Activated CD4-positive, alpha-beta T cell treated with anti-CD3 and anti-CD28 coated beads, Interleukin-2, amount 50 U/mL, for 1 hour (primary cell): ENCODE measurements at places on chromosomes 7 and 10.

- no peak for DNase-seq
These were observed 240.4 kb upstream of the CELF2 start for GRCh38 chr10:10777279-10777678.

GRCh38 chr10:107492389-107492788, 327.9 kb upstream of the SORCS1 start:
- DNase-seq = no peak

DNA sequence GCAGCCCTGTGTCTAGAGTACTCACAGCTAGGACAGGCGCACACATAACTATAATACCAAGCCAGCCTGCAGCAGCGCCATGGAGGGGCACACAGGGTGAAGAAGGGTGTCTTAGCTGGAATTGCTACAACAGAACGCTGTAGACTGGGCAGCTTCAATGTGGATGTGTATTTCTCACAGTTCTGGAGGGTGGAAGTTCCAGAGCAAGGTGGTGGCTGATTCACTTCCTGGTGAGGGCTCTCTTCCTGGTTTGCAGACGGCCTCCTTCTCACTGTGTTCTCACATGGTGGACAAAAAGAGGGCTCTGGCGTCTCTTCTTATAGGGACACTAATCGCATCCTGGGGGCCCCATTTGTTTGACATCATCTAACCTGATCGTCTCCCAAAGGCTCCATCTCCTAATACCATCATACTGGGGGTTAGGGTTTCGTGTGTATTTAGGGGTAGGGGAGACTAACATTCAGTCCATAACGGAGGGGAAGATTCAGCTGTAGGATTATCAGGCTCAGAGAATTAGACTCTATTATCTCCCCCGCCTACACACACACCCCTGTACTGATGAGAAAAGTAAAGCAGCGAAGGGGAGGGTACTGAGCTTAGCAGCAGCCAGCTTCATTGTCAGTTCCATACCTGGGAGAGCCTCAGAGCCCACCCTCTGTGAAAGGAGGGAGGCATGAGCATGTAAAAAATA, 289.1 kb downstream of the CCDC3 start:
- DNase-seq = no peak

- DNase-seq = no peak
These were observed 49.9 kb downstream of the PTEN start for GRCh38 chr10:87913156-87913921.

DNA sequence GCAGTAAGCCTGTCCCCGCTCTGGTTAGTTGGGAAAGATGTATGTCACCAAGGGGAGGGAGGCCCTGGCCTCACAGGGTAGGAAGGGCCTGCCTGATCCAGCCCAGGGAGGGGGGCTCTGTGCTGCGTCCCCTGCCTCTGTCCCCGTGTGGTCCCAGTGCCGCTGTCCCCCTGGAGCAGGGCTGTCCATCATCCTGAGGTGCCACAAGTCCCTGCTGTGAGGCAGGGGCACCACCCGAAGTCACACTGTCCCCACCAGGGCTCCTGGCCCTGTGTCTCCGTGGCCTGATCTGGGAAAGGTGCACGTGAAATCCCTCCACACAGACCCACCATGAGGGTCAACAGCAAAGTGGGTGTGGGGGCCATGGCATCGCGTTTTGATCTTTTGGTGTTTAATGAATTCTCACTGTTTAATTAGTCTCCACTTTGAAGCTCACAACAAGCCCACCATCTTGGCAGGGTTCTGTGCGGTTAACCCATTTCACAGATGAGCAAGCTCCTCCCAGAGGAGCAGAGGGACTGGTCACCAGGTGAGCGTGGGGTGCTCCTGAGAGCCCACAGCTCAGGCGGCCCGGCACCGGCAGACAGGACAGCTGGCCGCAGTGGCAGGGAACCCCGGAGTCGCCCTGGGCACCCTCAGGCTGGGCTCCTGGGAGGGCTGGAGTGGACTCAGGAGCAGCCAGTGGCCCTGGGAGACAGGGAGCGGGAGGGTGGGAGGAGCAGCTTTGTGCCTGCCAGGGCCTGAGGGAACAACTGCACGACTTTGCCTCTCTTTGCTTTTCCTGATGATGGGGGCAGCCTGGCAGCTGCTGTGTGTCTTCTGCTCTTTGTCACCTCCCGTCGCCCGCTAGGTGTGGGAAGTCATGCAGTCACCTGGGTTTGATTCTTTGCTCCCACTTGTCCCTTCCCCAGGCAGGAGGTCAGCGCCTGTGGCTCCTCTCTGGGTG, 12.0 kb upstream of the CRYGN start:
- DNase-seq = no peak

DNA sequence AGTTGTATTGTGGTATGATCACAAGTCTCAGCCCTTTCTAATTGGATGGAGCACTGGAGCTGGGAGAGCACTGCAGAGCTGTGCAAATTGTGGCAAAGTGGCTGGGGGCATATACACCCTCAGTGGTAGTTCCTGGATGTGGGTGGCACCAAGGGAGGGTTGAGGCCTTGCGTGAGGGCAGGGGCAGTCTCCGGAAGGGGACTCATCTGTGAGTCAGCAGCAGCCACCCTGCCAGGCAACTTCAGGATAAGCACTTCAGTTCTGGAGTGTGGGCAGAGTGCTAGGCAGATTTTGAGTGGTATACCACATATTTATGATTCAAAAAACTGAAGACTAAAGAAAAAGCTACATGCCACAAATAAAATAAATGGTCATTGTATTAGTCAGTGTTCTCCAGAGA, 210.5 kb downstream of the ETV1 start:
- no peak for DNase-seq

- no peak for DNase-seq
These were observed 19.9 kb upstream of the ZEB1 start for GRCh38 chr10:31299119-31299518.

- no peak for DNase-seq
These were observed 55.7 kb upstream of the ZRANB1 start for GRCh38 chr10:124886195-124886594.

GRCh38 chr10:78688901-78689583, 379.7 kb upstream of the ZMIZ1 start:
- no peak for DNase-seq

DNA sequence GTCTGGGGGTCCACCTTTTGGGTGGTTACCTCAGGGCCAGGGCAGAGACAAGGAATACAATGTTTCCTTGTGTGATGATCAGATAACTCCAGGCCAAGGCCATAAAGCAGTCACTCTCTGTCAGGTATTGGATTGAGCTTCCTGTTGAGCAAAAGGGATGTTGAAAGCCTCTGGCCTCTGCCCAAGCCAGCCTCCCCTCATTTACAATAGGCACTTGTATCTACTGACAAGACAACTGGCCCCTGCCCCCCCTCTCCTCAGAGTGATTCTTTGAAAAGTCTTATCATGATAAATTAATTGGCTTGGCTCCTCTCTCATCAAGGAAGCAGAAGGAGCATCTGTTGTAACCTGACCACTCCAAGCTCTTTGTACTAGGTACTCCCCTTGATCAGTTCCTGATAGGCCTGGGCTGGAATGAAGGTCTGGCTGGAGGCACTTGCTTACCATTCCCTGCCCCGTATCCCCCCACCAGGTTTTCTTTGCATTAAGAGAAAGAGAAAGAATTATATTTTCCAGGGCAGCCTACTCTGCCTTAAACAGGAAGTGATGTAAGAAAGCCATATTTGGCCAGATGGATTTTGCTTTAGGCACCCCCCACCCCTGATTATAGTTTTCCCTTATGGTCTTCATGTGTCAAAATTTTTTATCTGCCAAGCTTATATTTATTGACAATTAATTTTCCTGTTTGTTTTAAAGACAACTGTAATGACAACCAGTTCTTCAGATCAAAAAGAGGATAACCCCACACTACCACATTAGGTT, 42.1 kb upstream of the HPS1 start:
- no peak for DNase-seq

GRCh38 chr10:103859161-103860086, 4.0 kb upstream of the SH3PXD2A start:
- peak; percentile 47 for DNase-seq

DNA sequence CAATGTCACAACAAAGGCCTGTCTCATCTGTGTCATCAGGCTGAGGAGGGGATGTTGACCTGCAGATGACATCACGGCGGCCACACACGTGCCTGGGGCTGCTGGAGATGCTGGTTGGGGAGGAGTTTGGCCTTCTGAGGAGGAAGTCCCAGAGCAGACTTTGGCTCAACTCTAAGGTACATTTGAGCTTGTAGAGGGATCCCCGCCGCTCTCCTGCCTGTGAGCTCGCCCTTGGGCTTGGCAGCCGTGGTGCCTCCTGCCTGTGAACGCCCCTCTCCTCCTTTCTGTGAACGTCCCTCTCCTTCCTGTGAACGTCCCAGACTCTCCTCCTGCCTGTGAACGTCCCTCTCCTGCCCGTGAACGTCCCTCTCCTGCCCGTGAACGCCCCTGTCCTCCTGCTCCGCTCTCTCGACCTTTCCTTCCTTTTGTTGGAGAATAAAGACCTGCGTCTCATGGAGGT, 176.4 kb downstream of the DNAJB6 start:
- no peak for DNase-seq

- no peak for DNase-seq
These were observed 1.4 kb downstream of the STK32C start for GRCh38 chr10:132306343-132306685.

DNA sequence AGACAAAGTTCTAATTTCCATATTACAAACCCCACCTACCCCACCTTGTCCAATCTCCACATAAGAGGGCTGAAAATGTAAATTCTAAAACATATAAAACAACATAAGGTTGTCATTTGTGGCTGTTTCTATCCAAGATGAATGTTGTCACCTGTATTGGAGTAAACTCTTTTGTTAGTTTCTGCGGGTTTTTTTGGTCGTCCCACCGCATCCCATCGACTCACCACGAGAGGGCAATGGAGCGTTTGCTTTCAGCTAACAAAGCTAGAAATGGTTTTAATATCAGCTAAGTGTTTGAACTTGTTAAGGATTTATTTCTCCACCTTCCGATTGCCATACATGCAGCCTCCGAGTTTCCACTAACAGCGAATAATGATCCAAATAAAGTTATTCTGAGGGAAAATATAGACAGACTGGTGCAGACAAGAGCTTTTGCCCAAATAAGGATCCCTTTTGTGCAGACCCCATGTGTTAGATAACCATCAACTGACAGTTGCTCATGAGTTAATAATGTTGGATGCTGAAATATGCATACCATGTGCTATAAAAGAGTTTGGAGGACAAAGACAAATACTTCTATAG, 137.2 kb downstream of the ARID5B start:
- DNase-seq = peak; percentile 77

DNA sequence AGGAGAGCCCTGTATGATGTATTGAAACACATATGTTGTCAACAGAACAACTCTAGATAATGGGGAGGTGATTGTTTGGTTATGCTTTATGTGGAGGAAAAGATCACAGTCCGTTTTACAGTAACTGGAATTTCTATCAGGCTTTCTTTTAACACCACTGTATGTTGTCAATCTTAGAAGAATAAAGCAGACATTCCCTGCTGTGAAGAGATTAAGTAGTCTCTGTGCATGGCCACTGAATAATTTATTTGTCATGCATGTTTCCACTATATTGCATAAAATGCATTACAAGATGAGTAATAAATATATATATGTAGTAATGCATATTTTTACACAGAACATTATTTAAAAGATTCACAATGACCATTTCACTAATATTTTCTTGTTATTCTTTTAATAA, 440.0 kb downstream of the ANKRD7 start:
- no peak for DNase-seq

DNA sequence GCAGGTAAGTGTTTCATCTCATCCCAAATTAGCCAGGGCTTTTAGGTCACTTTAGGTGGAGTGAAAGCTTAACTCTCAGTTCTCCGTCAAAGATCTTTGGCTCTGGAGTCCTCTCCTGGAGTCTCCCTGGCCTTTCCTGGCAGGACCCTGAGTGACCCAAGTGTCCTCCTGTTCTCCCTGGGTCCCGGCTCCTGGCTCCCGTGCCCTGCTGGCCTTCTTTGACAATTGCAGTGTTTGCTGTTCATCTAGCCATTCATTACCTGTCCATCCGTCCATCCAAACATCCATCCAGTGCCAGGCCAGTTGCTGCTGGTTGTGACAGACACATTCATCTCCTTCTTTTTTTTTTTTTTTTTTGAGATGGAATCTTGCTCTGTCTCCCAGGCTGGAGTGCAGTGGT, 6.2 kb upstream of the TPST1 start:
- no peak for DNase-seq

DNA sequence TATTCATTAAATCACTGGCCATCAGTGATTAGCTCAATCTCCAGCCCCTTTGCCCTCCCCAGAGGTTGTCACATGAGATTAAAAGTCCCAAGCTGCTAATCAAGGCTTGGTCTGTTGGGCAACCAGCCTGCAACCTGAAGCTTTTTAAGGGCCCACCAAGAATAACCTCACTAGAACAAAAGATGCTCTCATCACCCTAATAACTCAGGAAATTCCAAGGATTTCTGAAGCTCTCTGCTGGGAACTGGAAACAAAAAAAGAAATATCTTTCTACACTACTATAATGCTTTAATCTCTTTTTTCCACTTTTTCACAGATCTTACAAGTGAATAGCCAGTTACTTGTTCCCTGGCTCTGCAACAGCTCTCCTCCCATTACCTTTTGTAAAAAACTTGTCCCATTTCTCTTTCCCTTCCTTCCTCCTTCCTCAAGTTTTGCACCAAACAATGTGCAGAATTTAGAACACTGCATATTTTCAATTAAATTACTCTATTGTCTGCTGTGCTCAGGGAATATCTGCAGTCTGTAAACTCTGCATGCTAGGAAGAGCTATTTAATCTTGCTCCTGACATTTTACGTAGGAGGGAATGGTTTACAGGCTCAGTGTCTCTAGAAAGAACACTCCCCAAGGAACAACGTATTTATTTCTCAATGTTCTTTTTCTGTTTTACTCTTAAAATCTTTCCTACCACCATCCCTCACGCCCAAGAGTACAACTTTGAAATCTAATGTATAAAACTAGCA, 169.1 kb downstream of the IMMP2L start:
- DNase-seq = no peak

GRCh38 chr7:67593794-67594193, 597.2 kb downstream of the TYW1 start:
- no peak for DNase-seq

DNA sequence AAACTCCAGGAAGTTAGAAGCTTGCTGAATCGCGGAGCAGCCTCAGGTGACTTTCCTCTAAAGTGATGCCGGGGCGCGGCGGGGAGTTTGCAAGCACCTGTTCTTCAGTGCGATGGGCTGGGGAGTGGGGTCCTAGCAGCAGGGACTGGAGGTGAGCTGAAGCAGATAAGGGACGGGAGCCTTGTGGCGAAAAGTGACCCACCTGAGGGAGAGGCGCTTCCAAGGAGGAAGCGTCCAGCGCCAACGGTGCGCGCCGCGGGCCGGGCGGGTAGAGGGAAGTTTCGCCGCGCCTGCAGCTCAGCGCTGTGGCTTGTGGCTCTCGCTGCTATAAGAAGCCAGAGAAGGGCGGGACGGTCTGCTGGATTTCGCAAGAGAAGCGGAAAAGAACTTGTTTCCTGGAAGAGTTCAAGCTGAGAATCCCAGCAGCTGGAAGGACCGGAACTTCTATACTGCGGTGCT, at the start of gene STEAP4:
TSS of gene STEAP4 (minus strand) at position 305 of the 459 bp plus-strand sequence. CDS start 22,625 bp downstream, outside the sequence.
- DNase-seq = no peak

- DNase-seq = no peak
These were observed 20.6 kb downstream of the SEPHS1 start for GRCh38 chr10:13327534-13327933.

DNA sequence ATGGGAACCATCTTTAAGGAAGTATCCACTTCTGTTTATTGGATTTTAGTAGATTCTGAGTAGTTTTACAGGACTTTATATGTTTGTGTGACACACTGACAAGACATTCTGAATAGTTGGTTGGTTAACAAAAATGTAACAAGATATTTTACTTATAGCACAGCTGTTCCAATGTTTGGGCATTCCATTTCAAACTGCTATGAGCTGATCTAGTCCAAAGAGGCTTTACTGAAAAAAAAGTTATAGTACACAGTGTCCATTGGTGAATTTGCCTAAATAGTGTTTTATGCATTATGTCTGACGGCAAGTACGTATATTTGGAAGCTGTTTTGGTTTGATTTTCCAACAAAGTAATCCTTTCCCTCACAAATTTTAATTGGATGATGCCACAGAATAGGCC, 99.1 kb downstream of the SAMD9 start:
- no peak for DNase-seq
